Stimulated activated CD4-positive, alpha-beta T cell treated with anti-CD3 and anti-CD28 coated beads, Interleukin-12 subunit alpha, Interleukin-12 subunit beta, amount 100 ng/mL, for 48 hours (primary cell): ENCODE measurements at places on chromosomes 11 and 22.

- DNase-seq, result no peak
Measured at GRCh38 chr11:120019191-120019590, 118.7 kb downstream of the TRIM29 start.

DNA sequence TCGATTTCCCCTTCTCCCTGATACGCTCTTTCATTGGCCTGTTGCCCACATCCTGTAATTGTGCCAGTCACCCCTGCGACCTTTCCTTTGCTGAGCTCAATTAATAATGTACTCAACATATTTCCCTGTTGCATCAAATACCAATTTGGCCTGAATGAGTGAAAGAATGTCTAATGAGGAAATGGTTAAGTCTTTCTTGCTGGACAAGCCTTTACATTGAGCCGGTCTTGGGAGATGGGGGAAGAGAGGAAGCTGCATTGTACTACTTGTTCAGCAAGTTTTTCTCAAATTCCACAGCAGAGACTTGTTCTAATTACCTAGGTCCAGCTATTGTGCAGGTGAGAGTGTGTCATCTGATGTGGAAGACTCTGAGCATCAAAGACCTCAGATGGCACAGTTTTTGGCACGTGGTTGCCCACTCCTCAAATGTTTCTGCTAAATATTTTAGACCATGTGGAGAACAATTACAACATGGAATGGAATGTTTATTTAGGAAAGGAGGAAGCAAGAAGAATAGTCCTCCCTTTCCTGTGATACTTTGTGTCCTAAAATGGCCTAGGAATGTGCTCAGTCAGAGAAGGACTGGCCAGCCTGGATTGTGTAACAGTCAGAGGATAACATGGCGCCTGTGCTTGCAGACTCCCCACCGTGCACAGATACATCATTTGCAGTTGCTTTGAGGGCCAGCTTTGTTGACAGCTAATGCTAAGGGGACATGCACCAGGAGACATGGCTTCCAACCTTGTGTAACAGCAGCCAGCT, 129.5 kb upstream of the E2F8 start:
- DNase-seq, result no peak

- DNase-seq, result no peak
Measured at GRCh38 chr22:22045571-22046335, 63.2 kb upstream of the TOP3B start.

- DNase-seq, result no peak
Measured at GRCh38 chr11:126352934-126353801, 2.3 kb upstream of the ST3GAL4 start.

GRCh38 chr22:39593066-39593930, 22.7 kb downstream of the CACNA1I start:
- no peak for DNase-seq

GRCh38 chr11:393219-394033, 583 bp upstream of the PKP3 start:
- DNase-seq, result no peak

GRCh38 chr22:36907253-36908195, 5.9 kb upstream of the CSF2RB start:
- DNase-seq, result no peak

DNA sequence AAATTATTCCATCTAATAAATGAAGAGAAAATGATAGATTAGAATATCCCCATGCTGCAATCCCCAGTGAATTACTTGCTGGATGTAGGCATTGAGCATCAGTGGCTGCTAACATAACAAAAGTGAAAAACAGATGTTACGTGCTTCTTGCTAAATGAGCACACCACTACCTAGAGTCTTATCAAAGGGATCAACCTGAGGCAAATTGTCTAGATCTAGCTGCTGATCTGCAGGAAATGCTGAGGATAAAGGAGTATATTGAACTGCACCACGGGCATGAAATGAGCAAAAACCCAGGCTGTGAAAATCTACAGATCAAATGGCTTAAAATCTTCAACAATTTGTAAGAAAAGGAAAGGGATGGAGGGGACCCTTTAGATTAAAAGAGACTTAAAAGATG, 45.3 kb upstream of the SCUBE2 start:
- no peak for DNase-seq

DNA sequence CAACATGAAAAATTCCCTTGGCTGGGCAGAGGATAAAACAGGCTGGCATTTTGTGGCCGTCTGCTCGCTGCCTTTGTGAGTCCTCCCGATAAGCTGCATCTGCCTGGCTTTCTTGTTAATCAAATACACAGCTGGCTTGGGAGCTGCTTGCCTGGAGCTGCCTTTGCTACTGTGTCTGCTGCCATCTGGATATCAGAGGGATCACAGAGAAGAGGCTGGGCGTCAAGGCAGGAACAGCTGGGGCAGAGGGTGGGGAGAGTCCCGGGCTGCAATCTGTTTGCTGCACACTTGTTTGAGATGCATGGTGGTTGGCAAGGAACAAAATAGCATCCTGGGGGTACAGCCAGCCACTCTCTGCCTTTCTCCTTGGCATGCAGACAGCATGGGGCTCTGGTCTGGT, 36.0 kb downstream of the COMMD9 start:
- no peak for DNase-seq

- DNase-seq, result no peak
Measured at GRCh38 chr11:118152552-118153471, at the start of gene SCN4B. Gene SCN4B, minus strand, starts transcription at chr11:118152823. Its CDS starts 150 bp downstream, at chr11:118152673.

DNA sequence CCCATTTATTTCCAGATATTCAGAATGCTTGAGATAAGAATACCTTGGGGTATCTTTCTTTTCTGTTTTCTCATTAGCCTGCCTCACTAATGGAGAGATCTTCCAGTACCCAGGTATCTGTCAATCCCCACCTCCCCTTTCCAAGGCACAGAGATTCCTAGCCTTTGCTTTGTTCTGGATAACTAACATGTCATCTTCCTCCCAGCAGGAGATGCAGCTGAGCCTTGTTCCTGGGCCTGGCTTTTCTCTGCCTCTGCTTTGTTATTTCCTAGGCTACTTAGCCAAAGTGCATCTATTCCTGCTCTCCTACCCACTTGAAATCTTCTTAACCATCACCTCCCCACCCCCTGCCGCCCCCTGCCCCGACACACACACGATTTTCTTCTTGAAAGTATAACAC, 297.1 kb downstream of the NELL1 start:
- no peak for DNase-seq

DNA sequence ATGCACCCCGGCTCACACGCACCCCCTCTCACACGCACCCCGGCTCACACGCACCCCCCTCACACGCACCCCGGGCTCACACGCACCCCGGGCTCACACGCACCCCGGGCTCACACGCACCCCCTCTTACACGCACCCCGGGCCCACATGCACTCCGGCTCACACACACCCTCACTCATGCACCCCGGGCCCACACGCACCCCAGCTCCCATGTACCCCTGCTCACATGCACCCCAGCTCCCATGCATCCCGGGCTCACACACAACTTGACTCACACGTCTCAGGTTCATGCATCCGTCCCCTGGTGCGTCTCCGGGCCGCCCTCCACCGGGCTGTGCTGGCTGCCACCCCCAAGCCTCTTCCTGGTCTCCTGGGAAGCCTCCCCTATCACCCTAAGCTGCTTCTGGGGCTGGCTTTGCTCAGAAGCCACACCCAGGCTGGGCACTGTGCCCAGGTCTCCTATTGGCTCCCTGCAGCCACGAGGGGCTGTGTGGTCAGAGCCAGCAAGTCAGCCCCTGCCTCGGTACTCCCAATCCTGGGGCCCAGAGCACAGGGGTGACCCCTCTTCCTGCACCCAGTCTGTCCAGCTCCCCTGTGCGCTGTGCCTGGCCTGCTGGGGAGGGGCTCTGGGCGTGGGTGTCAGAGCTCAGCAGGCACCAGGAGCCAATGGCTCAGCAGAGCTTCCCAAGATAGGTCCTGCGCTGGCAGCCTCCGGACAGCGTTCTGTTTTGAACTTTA, 16.9 kb downstream of the TSPAN4 start:
- DNase-seq, result no peak

DNA sequence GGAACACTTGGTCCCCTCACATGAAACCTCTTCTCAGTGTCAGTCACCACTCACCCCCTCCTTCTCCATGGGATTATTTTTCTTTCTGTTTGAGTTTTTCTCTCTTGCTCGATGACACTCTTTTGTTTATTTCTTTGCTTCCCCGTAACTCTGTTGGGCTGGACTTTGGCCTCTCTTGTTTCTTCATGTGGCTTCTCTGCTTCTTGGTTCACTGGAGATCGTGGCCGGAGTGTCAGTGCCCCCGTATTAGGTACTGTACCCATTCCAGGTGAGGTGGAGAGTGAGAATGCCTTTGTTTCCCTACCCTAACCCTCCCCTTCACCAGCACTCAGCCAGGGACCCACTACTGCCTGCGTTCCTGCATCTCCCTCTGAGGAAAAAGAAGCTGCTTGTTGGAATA, 32.5 kb downstream of the CYB5R2 start:
- DNase-seq, result no peak

- DNase-seq, result no peak
Measured at GRCh38 chr11:2802389-2803185, 83.0 kb downstream of the CDKN1C start.

DNA sequence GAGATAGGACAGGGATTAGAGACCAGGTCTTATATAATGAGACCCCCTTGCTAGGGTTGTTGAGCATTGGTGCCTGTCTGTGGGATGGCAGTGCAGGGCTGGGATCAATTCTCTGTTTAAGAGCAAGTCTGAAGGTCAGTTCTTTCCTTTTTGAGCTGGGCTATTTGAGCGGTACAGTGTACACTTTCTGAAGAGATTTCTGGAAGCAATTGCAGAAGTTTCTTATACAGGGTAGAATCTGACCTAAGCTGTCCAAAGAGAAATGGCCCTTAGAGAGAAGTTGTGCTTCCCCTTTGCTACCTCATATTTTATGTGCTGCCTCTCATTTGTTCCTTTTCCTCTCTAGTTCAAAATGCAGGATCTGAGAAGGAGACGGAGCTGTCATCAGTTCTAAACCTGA, 35.8 kb downstream of the CSTPP1 start:
- no peak for DNase-seq

DNA sequence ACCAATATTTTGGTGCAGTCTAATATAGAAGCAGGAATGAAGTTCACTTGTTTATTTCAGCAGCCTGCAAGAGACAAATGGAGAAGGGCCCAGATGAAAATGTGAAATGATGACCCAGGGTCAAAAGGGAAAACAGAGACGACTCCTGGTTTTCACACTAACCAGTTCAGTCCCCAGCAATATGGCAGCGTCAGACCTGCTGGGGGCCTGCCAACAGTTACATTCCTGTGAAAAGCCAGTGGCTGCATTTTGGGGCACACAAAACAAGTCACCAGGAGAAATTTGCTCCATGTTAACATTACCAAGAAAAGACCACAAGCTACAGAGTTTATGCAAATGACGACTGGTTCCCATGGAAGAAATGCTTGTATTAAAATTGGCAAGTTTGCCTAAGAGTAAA, 80.2 kb downstream of the CCDC34 start:
- DNase-seq, result no peak

DNA sequence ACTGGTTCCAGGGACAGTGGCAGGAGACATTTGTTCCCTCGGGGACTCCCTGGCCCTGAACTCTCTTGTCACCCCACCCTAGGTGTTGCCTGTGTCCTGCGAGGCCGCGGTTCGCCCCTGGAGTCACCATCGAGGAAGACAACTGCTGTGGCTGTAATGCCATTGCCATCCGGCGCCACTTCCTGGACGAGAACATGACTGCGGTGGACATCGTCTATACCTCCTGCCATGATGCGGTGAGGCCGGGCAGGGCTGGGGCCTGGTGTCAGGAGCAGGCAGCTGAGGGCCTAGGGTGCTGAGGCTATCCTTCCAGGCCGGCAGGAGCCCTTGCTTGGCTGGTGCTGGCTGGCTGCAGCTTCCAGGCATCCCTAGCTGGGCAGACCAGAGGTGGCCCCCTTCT, 17.7 kb upstream of the MYRF start:
- DNase-seq, result no peak

- DNase-seq, result no peak
Measured at GRCh38 chr22:41810022-41810421, 9.5 kb downstream of the CCDC134 start.

DNA sequence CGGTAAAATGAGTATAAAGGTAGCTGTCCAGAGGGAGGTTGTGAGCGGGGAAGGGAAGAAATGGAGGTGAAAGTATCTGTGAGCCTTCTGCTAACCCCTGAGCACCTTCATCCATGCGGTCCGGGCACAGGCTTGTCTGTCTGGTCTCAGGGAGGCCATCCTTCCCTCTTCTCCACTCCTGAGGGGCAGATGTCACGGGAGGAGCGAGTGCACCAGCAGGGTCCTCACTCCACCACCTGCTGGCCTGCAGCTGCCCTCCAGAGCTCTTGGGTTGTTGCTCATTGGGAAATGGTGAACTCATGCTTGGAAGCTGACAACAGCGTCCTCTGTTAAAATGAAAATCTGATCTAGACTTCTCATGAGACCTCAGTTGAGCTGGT, 33.8 kb upstream of the WNT11 start:
- no peak for DNase-seq

DNA sequence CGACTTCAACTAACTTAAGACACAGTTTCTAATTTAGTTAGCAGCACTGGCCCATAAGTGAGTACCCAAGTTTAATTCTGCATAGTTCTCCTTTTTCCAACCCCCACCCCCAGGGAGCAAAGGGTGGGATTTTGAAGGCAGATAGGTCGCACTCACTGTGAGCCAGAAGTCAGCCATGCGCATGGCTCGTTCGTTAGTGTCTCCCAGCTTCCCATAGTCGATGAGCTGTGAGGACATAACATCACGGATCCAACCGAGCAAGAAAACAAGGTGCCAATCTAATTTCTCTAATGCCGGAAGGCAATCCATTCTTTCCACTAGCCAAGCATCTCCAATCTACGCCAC, 577 bp downstream of the MRPL17 start:
- no peak for DNase-seq

DNA sequence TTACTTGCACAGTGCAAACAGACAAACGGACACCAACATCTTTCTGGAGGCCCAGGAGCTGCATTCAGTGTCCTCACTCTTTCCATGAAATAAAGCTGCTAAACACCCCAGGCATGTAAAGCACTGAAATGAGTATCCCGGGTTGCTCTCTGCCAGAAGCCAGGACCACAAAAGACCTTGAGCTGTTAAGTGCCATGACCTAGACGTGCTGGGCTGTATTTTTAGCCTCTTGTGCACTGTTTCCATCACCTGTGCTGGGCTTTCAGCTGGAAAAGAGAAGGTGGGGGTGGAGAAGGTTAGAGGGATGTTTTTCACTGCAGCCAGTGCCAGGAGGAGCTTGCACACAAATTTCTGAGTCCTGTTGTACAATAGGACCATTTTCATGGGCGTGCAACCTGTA, 3.4 kb upstream of the KREMEN1 start:
- DNase-seq, result no peak

GRCh38 chr11:29485641-29486040, 531.2 kb downstream of the KCNA4 start:
- DNase-seq, result no peak

DNA sequence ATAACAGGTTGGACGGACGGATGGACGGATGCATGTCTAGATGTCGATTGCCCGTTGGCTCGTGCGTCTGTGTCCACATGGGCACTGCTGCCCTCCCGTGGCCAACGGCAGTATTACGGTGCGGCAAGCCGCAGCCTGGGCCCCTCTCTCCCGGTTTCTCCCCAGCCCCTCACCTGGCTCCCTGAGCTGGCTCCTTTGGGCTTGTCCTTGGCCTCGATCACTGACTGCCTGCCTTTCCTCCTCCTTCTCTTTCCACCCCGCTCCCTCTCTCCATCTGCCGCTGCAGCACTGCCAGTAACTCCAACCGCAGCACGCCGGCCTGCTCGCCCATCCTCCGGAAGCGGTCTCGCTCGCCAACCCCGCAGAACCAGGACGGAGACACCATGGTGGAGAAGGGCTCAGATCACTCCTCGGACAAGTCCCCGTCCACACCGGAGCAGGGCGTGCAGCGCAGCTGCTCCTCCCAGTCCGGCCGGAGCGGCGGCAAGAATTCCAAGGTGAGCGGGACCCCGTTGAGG, 77.3 kb downstream of the SCN3B start:
- DNase-seq, result peak; percentile 77
